ENCODE measurements at places on chromosomes 3 and 15. TPM values are rescaled to one million over a fixed set of nuclear protein-coding genes. Genes with fewer than 3 reads are reported as not detected.

Gene TRH
- polyA plus RNA-seq: not detected

DNA sequence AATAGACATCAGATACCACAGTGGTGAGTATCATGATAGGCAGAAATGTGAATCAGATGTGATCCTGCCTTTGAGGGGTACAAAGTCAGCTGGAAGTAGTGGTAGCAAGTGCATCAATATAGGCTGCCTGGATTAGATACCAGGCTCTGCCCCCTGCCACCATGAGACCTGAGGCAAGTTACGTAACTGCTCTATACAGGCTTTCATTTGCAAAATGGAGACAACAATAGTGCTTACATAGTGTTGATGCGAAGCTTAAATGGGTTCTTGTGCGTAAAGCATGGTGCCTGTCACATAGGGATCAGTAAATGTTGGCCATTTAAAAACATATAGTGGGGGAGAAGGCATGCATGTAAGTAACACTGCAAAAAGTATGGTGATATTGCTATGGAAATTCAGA lies 158.0 kb downstream of the RYR3 start:
- DNase-seq: no peak

DNA sequence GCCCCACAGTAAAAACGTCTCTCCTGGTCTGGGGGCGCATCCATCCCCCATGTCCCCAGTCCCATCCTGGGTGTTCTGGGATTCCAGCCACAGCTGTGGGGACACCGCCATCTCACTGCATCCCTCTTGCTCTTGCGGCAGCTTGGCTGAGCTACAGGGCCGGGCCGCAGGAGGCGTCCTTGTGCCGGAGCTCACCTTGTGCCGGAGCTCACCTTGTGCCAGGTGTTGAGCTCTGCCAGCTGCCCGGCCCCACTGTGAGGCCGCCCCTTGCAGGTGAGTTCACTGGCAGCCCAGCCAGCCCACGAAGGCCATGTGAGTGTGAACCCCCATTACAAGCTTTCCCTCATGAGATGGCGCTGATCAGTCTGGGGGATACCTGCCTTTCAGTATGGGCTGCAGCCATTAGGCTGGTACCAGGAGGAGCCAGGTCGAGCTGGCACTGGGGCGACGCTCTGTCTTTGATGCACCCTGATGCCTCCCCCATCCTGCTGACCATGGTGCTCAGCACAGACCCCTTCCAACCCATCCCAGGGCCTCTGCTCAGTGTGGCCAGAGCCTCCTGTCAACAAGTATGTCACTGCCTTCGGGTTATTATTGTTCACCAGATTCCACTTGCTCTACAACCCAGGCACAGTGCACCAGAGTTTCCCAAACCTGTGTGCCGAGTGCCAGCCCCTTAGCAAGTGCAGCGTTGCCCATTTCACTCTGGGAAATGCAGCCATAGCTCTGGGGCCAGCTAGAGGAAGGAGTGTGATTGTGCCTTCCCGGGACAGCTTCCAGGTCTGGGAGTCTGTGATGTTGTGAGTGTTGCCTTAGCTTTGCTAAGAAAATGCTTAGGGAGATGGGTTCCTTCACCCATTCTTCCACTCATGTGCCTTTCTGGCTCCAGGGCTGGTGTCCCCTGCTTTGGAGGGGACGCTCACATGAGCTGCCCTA lies 105.7 kb downstream of the APBA2 start:
- no peak for DNase-seq

- DNase-seq: no peak
These were observed 50.4 kb downstream of the COL6A5 start for GRCh38 chr3:130395916-130396315.

DNA sequence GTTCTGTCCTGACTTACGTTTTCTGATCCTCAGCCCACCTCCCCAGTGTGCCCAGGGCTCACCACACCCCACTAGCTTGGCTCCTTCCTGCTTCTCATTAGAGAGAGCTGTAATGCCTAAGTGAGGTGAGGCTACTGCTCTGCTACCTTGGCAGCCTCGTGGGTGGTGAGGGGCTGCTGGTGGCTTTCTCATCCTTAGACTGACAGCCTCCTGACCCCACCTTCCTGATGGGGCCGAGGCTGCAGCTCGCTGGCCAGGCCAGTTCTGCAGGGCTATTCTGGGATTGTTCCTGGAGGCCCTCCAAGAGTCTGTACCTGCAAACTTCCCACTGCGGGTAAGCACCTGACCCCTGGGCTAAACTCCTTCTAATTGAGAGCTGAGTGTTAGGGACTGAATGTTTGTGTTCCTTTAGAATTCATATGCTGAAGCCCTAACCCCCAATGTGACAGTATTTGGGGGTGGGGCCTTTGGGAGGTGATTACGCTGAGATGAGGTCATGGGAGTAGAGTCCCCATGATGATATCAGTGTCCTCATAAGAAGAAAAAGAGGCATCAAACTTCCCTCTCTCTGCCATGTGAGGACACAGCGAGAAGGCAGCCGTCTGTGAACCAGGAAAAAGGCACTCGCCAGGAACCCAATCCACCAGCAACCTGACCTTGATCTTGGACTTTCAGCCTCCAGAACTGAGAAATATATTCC lies 38.1 kb upstream of the IQSEC1 start:
- no peak for DNase-seq

GRCh38 chr3:71930056-71930991 lies 145.4 kb upstream of the PROK2 start:
- no peak for DNase-seq

Gene SERPINI1
- polyA plus RNA-seq: 1.8 TPM

- peak; percentile 56 for DNase-seq
These were observed 10.8 kb downstream of the THRB start for GRCh38 chr3:24483873-24484272.

GRCh38 chr15:62962101-62962995 lies 80.2 kb upstream of the TPM1 start:
- DNase-seq: no peak

Gene SLC2A2
- polyA plus RNA-seq: not detected

DNA sequence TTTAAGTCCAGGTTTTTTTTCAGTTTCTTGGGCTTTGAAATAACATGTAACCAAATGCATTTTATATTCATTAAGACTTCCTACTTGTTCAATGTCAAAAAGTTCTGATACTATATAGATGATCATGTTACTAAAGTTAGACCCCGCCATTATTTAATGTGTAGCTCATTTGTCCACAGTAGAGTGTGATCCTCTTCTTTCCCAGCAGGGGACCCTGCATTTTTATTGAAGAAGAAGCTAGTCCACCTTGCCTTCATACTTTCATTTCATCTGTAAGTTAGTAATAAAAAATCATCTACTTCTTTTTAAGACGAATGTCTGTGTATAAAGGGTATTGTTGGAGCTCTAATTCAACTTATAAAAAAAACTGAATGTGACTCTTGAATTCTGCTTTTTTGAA lies 404.6 kb downstream of the SI start:
- DNase-seq: no peak

Gene MYO1E
- polyA plus RNA-seq: 13.8 TPM

Gene PRTG
- polyA plus RNA-seq: 0.17 TPM

Gene MB21D2
- 1.2 TPM for polyA plus RNA-seq

- no peak for DNase-seq
These were observed 94.0 kb downstream of the LRRK1 start for GRCh38 chr15:101013201-101013550.

GRCh38 chr3:98215051-98215450 lies 48.6 kb downstream of the OR5H15 start:
- DNase-seq: no peak

Gene P2RY1
- polyA plus RNA-seq: 0.25 TPM

DNA sequence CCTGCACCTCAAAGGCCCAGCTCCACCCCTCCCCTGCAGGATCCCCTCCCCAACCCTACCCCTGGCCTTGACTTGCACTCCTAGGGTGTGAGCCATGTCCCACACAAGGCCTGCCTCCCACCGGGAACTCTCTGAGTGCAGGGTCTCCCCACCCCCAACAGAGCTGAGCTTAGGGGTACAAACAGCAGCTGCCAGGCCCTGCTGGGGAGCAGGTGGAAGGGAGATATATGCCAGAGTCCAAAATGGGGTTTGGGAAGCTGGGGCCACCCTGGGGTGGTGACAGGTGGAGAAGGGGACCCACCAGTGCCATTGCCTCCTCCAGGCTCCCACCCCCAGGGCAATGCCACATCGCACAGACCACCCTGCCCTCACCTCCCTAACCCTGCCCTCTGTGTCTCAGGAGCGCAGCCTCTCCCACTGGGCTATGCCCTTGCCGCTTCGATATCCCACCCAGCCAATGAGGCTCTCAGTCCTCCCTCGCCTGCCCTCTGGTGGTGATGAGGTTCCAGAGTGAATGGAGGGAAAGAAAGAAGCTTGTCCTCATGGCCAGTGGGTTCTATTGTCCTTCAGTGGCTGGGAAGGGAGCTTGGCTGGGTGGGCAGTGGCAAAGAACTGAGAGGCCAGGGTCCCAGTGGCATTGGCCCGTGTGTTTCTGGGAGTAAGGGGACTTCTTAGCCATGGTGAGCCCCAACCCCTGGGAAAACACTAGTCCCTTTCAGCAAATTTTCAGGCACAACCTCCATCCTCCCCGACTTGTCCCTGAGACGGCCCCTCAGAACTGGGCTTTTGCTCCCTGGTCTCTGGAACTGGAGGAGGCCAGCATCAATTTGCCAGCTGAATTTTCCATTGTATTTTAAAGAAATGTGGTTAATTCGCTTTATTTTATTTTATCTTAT lies 46.8 kb downstream of the CYP11A1 start:
- peak; percentile 72 for DNase-seq

DNA sequence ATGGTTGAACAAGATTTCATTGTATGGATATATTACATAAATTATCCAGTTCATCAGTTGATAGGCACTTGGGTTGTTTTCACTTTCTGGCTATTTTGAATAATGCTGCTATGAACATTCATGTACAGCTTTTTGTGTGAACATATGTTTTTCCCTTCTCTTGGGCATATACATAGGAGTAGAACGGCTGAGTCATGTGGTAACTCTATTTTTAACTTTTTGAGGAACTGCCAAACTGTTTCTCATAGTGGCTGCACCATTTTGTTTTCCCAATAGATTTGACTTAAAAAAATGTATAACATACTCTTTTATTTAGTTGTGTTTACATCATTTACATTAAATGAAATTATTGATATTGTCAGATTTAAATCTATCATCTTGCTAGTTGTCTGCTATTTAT lies 28.8 kb upstream of the RFX7 start:
- no peak for DNase-seq

Gene FHIT
- 2.3 TPM for polyA plus RNA-seq

- peak; percentile 76 for DNase-seq
These were observed 970 bp downstream of the BBX start for GRCh38 chr3:107523539-107524325.

Gene TMEM207
- not detected for polyA plus RNA-seq

DNA sequence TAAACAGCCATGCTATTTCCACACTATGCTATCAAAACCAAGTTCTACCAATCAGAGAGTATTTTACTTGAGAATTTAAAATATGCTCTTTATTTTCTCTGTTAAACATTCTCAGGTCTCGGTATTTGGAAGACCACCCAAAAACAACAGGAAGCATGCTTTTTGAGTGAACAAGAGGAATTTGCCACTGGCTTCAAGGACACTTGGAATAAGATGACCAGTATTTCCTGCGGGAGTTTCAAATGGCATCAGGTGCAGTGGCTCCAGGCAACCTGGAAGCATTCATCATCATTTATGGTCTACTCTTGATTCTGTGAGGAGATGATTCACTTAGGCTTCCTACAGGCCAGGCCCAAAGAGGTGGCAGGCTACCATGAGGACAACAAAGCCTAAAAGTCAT lies 305.7 kb upstream of the ATP11B start:
- DNase-seq: no peak

All from psoas muscle (tissue), 8 donors.